Kidney capillary endothelial cell (primary cell): ENCODE measurements at places on chromosomes 6 and 20.
A peak's percentile ranks its signal among the peaks of the same experiment; 100 is the strongest.

DNA sequence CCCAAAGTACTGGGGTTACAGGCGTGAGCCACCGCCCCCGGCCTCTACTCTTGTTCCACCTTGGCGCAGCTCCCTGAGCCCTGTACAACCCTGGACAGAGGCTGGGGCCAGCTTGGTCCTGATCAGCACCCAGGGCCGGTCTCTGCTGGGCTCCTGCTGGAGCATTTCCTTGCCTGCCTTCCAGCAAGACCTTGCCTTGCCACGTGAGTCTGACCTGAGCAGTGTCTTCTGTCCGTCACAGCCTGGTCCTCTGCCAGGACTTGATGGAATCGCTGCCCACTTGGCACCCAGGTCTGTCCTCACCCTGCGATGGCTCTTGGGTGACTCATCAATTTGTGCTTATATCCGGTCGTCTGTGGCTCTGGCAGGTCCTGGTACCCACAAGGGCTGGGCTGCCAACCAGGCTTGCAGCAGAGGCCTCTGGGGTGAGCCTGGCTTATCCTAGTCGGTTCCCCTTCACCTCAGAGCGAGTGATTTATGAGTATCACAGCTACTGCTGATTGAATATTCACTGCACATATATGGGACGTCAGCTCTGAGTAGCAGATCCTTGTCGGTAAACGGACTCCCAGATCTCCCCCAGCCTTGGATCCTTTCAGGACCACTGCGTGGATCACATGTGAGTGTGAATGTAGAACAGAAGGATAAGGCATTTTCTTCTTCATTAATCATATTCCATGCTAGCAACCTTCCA, 10.1 kb upstream of the SULF2 start:
- no peak for DNase-seq

GRCh38 chr20:34083137-34083536, 28.9 kb downstream of the EIF2S2 start:
- DNase-seq: no peak

DNA sequence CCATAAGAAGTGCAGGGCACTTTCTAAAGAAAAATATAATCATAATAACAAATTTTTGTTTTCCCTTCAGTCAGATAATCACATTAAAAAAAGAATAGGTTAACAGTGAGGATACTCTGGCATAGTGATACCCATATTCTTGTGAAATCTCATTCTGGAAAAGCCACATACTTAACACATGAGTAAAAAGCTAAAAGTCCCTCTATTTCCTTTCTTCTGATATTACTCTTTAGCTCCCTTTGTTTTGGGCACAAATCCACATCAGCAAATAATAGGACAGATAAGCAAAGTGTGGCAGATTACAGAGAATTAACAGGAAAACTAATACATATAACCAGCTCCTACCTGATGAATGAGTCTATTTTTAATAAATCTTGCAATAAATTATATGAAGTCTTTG, 15.8 kb downstream of the SHPRH start:
- DNase-seq: no peak

GRCh38 chr6:150673720-150674346, 74.1 kb downstream of the PLEKHG1 start:
- no peak for DNase-seq

GRCh38 chr6:145548933-145549648, 186.2 kb downstream of the EPM2A start:
- DNase-seq: no peak

- DNase-seq: no peak
These were observed 179.8 kb upstream of the NOX3 start for GRCh38 chr6:155635416-155635815.

- DNase-seq: no peak
These were observed 781.0 kb downstream of the EYS start for GRCh38 chr6:64926051-64926450.

GRCh38 chr6:18654821-18655220, 267.7 kb downstream of the RNF144B start:
- DNase-seq: no peak

DNA sequence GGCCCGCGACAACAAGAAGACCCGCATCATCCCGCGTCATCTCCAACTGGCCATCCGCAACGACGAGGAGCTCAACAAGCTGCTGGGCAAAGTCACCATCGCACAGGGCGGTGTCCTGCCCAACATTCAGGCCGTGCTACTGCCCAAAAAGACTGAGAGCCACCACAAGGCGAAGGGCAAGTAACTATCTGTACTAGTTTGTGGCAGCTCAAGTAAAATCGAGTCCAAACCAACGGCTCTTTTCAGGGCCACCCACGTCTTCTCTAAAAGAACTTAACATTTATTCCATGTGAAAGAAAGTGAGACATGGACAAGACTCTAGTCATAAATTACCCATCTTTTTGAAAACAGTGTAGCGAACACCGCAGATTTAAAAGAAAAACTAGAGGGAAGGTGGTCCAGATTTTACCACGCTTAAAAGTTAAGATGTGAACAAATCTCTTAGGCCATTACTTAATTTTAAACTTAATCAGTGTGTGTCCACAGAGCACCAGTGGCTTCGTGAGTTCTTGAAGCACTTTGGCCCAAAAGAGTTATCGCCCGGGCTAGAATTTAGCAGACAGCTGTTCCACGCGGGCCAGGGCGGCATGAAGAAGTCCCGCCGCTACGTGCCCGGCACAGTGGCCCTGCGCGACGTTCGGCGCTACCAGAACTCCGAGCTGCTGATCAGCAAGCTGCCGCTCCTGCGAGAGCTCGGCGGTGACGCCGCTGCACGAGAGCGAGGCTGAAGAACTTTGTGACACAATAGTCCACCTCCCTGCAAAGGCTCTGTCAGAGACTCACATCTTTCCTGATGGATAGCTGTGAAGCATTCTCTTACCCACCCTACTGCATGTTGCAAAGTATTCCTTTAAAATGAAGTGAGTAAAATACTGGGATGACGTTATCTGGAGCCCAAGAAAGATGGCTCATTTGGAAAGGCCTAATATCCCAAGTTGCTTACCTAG, 113.9 kb upstream of the PRSS16 start:
- peak; percentile 60 for DNase-seq

GRCh38 chr6:14692208-14692607, 553.7 kb upstream of the JARID2 start:
- no peak for DNase-seq

DNA sequence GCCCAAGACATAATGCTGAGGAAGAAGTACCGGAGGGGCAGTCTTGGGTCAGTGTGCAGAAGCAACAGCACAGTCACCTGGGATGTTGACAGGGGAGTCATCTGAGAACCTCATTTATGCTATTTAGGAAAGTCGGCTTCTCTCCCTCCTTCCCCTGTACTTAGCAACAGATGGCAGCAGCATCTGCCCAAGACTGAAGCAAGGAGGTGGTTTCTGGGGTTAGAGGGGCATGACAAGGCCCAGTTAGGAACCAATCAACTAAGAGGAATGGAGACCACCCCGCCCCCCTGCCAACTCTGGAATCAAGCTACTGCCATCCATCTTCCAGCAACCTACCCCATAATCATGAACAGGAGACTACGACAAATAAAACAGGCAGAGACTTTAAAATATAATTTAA, 21.7 kb downstream of the RIPK1 start:
- no peak for DNase-seq

DNA sequence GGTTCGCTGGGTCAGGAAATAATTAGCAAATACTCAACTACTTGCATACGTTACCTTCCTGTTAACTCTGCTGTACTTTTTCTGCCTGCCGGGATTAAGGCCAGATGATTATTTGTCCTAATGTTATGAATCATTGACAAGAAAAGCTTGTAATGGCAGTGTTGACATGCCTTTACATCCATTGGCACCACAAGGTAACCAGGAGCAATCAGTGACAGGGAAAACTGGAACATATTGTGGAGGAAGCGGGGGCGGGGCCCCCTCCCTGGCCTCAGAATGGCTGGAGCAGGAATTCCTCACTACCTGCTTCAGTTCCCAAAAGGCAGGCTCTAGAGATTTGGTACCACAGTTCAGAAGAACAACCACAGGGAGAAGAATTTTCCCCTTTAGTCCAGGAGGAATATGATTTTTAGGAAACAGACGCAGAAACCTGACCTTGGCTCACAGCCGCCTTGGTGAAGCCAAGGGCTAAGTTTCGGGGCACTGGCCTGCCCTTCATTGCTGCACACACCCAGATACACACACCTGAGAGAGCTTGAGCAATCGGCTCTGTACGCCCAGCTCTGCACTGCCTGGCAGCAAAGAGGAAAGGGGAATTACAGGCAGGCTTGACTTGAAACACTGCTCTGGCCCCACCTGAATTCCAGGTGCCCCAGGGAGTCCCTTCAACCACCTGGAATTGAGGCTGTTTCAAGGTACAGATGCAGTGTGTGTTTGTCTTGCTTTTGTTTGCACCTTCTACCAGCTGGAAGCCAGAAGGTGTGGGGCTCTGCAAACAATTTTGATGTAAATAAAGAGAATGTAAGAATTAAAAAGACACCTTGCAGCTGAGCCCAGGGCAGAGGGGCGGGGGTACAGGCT, 89.8 kb downstream of the MYB start:
- no peak for DNase-seq

DNA sequence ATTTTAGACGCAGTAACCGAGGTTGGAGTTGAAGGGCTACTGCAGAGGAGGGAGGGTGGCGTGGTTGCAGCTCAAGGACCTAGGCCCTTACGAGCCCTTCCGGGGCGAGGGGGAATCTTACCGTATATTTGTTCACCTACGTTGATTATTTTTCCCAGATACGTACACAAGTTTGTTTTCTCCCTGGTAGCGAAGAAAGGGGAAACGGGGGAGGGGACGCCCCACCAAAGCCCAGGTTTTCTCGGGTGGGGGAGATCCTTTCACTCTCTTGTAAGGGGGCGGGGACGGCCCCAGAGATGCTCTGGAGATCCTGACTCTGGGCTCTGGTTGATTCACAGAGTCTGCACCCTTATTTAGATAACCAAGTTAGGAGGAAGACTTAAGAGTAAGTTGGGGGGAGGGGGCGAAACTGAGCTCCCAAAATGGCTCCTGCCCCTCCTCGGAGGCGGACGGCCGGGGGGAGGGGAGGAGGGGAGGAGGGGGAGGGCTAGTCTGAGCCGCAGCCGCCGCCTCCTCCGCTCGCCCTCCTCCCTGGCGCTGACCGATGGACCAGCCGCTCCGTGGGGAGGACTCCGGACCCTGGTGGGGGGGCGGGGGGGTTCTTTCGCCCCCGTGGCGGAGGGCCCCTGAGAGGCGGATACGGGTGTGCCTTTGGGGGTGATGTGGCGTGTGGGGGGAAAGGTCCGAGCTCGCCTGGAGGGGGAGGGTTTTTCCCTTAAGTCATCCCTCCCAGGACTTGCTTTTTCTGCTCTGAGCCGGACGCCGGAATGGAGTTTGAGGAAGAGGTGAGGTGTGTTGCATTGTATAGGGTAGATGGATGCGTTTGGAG, 2.2 kb downstream of the BRD2 start:
- DNase-seq: peak; percentile 71

DNA sequence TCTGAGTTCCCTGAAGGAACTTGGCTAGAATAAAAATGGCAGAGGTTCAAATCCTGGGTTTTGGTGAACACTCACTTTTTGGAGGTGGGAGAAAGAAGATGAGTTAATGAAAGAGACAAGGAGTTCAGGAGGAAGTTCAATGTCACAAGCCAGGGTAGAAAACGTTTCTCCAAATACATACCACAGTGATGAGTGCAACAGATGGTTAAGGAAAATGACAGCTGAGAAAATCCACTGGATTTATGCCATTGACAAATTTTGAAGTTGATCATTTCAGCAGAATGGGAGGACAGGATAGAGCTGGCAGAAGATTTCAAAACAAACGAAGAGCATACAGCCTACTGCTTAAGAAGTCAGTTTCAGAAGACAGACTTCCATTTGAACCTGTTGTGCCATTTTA, 122.7 kb downstream of the GFRAL start:
- DNase-seq: no peak

GRCh38 chr6:163842467-163842866, 427.9 kb downstream of the QKI start:
- DNase-seq: no peak

GRCh38 chr6:122996794-122997505, 915 bp downstream of the CLVS2 start:
- DNase-seq: no peak

DNA sequence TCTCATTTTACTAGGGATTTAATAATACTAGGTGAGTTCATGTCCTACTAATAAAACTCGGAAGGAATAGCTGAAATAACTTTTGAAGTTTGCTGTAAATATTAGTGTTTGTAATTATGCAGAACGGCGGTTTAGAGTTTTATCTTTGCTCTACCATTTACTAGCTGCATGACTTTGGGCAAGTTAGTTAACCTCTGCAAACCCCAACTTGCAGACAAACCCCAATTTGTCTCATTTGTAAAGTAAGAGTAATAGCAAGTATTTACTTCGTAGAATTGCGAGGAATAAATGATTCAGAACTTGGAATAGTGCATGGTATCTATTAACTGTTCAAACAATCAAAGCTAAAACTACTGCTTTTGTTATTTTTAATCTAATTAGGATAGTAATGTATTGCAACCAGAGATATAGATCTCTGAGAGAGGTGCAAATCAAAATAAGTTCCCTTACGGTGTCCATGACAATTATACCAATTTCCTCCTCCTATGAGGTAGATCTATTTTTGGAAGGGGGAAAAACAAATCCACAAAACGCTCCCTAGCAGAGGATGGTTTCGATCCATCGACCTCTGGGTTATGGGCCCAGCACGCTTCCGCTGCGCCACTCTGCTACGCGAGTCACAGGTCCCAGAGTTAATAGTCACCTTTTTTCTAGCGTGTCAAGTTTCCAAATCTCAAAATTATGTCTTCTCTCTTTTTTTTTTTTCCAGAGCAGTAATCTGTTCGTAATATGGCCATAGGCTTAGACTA, 35.1 kb upstream of the BTN3A2 start:
- peak; percentile 55 for DNase-seq

- DNase-seq: no peak
These were observed 9.6 kb downstream of the DLGAP4 start for GRCh38 chr20:36315545-36316351.

DNA sequence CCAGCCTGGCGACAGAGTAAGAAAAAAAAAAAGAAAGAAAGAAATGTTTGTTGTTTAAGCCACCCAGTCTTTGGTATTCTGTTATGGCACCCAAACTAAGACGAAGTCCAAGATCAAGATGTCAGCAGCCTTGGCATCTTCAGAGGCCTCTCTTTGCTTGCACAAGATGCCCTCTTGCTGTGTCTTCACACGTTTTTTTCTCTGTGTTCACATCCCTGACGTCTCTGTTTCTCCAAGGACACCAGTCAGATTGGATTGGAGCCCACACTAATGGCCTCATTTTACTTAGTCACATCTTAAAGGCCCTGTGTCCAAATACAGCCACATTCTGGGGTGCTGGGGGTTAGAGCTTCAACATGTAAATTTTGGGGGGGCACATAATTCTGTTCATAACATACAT, 380.9 kb downstream of the GJA1 start:
- DNase-seq: no peak

- no peak for DNase-seq
These were observed 49.3 kb downstream of the ELOVL4 start for GRCh38 chr6:79898076-79898475.

GRCh38 chr20:56098981-56099500, 93.7 kb upstream of the CBLN4 start:
- no peak for DNase-seq
